ENCODE measurements at places on chromosomes 5 and 9.

- DNase-seq, result no peak
Measured at GRCh38 chr9:132162764-132163456, 1.1 kb downstream of the NTNG2 start.

- no peak for DNase-seq
Measured at GRCh38 chr5:132592521-132592920, 35.7 kb downstream of the RAD50 start.

- DNase-seq, result no peak
Measured at GRCh38 chr9:14932231-14932630, 22.0 kb upstream of the FREM1 start.

DNA sequence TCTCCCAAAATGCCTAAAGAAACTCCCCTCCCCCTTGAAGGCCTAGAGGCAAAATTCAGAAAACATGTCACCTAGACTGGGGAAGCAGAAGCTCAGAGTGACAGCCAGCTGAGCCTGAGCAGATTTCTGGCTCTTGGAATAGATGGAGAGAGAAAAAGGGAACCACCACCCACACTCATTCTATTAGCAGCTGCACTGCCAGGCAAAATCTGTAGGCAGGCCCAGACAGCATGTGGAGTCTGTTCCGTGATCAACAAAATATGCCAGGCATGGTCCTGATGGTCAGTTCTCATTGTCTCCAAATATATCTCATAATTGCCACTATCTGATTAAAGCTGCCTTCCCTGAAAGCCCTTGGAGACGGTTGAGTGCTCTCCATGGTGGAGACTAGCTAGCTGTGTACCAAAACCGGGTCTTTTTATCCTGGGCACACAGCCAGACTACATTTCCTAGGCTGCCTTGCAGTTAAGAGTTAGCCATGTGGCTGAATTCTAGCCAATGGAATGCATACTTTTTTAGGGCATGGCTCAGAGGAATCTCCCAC is 131.7 kb upstream of the GPR151 start:
- DNase-seq, result no peak

DNA sequence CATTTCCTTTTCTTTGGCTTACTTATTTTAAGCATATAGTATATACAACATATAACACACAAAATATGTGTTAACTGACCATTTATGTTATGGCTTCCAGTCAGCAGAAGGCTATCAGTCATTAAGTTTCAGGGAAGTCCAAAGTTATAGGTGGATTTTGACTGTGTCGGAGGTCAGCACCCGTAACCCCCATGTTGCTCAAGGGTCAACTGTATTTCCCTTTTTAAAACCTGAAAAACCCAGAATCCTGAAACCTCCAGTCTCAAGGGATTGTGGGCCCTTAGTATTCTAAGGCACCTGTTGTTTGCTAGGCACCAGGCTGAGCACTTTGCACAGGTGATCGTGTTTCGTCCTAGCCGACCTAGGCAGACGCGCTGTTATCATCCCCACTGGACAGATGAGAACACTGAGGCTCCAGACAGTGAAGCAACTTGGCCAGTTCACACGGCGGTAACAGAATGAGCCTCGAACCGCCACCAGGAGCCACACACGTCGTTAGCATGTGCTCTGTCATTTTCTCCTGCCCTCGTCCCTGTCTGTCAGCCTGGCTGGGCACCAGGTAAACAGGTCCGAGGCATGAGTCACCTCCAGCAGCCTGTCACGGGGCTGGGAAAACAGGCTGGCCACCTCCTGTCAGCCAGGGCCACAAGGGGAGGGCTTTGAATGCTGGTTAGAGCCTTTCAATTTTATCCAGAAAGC is 39.9 kb downstream of the DUSP1 start:
- no peak for DNase-seq

DNA sequence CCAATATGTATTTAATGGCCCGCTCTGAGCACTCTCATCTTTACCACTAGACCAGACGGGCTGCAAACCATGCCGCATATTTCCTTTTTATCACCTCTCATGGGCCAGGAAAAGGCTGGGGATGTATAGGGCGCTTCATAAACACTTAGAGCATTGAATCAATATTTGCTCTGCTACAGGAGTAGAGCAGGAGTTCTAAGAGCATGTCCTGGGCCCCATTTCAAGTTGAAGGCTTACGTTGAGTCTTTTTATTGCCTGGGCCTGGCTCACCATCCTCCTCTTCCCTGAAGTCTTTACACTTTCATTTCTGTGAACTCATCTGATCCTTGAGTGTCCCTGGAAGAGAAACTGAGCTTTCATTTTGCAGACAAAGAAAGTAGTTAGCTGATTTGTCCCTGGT is 112.4 kb downstream of the FSTL4 start:
- DNase-seq, result no peak

- DNase-seq, result no peak
Measured at GRCh38 chr5:128237546-128237945, 154.0 kb downstream of the SLC12A2 start.

- no peak for DNase-seq
Measured at GRCh38 chr9:117521293-117521692, 106.4 kb upstream of the ASTN2 start.

GRCh38 chr5:22542340-22542739 is 310.8 kb downstream of the CDH12 start:
- no peak for DNase-seq

DNA sequence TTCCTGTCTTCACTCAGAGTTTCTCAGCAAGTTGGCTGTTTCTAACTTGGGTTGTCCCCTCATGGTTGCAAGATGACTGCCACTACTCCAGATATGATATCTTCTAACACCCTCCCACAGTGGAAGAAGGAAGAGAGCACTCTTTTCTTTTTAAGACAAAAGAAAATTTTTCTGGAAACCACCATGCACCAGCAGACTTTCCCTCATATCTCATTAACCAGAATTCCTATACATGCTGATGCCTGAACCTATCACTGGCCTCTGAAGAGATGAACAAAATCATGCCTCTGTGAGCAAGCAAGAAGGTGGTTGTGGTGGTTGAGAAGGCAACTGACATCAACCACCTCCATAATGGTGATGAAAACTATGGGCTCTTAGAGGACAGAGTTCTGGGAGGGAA is 56.8 kb downstream of the FEM1C start:
- no peak for DNase-seq

DNA sequence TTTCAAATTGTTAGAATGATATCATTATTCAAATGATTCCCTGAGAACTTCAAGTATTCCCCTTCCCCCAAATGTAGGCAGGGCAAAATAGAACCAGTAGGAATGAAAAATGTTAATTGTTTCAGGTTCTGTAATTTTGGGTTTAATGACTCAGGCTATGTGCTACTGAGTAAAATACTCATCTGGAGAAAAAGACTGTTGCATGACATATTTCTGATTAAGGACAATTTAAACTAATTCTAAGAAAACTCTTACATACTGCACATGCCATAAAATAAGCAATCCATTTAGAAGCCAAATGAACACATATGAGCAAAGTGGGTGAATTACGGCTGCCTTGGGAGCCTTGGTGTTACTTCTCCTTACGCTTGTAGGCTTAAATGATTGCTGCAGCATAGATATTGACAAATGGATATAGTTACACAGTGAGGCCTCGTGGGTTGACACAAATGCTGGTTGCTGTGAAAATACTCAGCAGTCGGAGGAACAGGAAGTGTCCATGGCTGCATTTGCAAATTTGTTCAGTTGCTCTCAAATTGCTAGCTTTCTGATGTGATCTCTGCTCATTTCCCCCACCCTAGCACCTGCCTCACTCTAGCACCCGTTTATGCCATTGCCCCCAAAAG is 174.9 kb upstream of the DMAC1 start:
- no peak for DNase-seq

DNA sequence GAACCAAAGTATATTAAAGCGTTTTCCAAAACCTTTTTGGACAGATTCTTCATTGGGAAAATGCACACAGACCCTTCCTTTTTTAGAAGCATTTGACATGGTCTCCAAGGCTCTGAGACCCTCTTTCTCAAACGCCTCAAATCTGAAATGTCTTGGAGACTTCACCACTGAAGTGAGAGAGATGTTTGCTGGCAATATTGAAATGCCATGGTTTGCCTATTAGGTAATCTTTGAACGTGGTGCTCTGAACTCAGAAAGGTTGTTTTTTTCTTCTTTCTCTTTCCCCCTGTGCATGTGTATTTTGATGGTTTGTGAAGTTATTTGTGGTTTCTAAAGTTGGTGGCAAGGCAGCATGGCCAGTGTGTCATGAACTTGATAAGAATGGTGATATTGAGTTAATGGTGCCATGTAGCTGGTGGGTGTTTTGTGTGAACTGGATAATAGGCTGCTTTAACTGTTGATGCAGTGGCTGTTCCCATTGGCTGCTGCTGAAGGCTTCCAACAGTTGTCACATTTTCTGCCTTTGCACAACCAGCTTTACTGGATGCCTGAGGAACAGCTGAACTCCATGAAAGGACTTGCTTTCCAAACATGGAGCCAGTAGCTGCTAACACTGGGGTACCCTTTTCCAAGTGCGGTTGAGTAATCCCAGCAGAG is 1.7 kb downstream of the PALM2AKAP2 start:
- DNase-seq, result no peak

GRCh38 chr9:117656002-117656401 is 48.2 kb upstream of the TLR4 start:
- DNase-seq, result peak; percentile 37

- peak; percentile 4 for DNase-seq
Measured at GRCh38 chr9:113774963-113775362, 101.1 kb upstream of the ZNF618 start.

DNA sequence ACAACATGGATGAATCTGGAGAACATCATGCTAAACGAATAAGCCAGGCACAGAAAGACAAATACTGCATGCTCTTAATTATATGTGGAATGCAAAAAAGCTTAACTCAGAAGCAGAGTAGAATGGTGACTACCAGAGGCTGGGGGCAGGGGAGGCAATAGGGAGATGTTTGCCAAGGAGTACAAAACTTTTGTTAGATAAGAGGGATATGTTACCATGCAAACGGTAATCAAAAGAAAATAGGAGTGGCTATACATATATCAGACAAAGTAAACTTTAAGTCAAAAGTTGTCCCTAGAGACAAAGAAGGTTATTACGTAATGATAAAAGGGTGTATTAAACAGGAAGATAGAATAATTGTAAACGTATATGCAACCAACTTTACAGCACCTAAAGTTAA is 17.8 kb upstream of the BTNL3 start:
- DNase-seq, result no peak

DNA sequence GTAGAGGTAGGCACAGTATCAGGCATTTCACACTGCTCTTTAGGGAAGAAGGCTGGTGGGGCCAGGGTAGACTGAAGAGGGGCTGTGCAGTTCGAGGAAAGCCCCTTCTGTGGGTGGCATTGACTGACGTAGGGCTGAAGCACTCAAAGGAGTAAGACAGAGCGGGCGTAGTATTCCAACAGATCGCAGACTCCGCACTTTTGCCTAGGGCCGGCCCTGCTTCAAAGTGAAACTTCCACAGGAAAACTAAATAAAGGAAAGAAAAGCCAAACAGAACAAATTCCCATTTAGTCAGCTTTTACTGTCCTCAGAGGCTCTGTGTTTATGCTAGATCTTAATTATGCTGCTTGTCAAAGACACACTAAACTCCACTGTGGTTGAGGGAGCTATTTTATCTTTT is 493.0 kb upstream of the WWC1 start:
- DNase-seq, result no peak

DNA sequence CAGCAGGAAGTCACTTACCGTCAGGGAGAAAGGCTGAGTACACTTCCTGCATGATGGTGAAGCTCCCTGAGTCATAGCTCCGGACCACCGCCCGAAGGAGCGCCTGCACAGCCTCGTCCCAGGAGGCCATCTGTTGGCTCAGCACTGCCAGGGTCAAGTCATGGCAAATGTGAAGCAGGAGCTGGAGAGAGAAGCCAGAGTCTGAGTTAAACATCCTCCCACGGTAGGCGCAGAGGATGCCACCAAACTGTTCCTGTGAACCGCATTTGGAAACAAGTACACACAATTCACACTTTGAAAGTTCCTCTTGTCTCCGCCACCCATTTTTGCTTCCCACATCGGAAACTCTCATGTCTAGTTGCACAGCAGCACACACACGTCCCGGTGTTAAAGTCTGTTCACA is 33.9 kb downstream of the CNOT8 start:
- no peak for DNase-seq

- DNase-seq, result no peak
Measured at GRCh38 chr9:119523508-119523907, 154.3 kb upstream of the BRINP1 start.

GRCh38 chr9:107706701-107707427 is 217.3 kb upstream of the KLF4 start:
- DNase-seq, result no peak

- no peak for DNase-seq
Measured at GRCh38 chr9:129880654-129881546, 45.6 kb downstream of the USP20 start.

- DNase-seq, result no peak
Measured at GRCh38 chr5:109755761-109756160, 66.0 kb downstream of the MAN2A1 start.

DNA sequence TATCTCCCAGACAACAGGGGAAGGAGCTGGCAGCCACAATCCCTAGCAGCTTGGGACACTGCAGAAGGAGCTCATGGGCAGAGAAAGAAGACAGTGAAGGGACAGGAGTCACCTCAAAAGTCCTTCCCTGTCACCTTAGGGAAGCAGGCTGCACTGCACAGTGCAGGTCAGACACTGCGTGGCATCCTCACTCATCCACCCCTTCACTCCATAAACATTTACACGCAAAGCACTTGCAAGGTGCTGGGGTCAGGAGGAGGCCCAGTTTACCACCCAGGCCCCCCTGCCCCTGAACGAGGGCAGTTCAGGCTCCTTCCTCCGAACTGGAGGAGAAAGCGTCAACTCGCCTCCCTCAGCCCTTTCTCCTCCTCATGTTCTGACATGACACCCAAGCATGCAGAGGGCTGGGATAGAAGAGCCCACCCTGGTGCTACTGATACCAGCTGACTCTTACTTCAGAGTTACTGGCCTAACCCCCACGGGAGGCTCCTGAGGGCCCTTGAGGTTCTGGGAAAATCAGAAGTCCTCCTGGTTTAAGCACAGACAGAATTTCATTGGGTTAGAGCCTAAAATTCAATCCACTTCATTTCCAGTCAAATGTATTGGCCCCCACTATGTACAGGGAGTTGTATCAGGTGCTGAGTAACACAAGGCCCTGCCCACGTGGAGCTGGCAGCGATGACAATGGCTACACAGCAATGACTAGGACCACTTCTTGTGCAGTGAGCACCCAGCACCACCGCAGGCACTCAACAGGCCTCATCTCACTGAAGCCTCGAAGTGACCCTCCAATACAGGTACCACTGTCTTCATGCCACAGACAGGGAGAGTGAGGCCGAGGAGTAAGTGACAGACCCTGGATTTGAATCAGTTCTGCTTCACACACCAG is 70.4 kb downstream of the RAPGEF1 start:
- DNase-seq, result no peak

DNA sequence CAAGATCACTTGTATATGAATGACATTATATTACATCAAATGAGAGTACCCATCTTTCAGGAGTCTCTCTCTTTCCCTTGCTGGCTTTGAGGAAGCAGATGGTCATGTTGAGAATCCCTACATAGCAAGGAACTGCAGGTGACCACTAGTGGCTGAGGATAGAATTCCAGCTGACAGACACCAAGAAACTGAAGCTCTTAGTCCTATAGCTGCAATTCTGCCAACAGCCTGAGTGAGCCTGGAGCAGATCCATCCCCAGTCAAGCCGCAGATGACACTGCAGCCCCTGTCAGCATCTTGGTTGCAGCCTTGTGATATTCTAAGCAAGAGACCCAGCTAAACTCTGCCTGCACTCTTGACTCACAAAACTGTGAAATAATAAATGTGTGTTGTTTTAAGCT is 531.5 kb downstream of the CSNK1G3 start:
- DNase-seq, result peak; percentile 57

Measured in SK-MEL-5 (cell line).